ENCODE measurements at places on chromosomes 16 and 17.

DNA sequence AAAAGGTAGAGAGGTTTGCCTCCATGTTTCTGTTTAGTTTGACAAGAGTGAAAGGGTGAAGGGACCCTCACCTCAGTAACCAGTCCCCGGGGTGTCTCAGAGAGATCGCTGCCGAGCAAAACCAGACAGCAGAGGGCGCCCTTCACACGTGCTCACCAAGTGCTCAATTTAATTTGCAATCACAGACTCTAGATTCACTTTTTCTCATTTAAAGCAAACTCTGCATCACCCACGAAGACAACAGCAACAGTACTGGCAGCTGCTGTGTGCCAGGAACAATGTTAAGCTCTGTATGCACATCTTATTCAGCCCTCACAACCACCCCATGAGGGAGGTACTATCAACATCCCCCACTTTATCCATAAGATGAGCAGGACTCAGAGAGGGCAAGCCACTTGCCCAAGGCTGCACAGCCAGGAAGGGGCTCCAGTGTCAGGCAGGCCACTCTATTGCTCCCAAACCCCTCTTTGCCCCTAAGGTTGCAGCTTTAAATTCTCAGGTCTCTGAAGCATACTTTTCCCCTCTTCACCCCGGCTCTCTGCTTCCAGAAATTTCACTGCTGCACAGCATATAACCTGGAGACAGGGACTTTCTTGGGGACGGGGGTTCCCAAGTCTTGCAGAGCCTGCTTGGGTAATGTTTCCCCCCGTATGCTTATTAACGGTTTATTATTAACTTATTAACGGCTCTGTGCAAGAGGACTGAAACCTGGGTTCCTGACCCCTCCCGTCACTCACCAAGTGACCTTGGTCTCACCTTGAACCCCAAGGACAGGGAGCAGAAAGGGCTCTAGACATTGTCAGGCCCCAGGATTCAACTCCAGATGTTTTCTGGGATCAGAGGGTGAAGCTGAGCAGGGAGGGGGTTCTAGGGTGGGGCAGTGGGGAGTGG, 70.9 kb downstream of the CNGB1 start:
- DNase-seq: peak; percentile 41

DNA sequence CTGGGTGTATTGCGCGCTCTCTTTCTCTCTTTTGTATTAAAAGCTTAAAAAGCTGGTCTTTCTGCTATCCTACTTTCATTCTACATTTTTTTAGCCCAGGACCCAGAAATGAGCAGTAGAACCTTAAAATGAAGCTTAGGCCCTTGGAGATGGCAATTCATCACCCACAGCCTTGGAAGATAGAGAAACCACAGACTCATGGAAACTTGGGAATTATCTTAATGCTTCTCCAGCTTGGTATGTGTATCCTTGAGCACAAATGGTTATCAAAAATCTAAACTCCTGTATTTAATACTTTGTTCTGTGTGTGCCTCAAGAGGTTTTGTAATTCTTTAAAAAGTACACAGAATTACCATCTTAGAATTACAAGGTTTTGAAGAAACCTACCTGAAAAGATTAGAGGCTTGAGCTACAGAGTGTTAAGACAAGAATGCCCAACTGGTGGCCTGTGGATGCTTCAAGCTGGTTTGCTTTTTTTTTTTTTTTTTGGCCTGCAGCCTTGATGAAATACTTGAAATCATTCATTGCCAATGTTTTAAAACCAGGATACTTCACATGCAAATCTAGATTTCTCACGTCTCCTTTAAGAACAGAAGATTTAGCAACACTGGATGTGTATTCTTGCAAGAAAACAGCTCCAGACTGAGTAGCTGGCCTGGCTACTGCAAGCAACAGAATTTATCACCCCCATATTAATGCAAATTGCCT, 105.0 kb downstream of the XYLT1 start:
- no peak for DNase-seq

GRCh38 chr17:34886831-34887230, 74.4 kb downstream of the CCT6B start:
- DNase-seq: no peak

- no peak for DNase-seq
These were observed 14.4 kb downstream of the G6PC3 start for GRCh38 chr17:44084921-44085320.
